Activated CD4-positive, alpha-beta T cell treated with anti-CD3 and anti-CD28 coated beads for 1 hour (primary cell): ENCODE measurements at places on chromosomes 2 and 18.
A peak's percentile ranks its signal among the peaks of the same experiment; 100 is the strongest.

GRCh38 chr2:95050385-95051300, 25.1 kb downstream of the MAL start:
- no peak for DNase-seq

DNA sequence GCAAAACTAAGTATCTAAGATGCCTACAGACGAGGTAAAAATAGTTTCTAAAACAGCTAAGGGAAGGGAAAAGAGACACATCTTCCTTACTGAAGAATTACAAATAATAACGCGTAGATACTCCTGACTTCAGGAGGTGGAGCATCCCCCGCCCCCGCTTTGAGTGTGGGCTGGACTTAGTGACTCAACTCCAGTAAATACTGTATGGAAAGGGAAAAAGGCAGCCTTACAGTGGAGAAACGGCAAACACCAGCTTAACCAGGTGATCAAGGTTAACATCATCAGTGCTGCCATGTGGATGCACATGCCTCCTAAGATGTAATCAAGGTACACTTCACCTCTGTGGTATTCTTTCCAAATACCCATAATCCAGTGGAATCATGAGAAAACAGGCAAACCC, 47.9 kb downstream of the HADHB start:
- DNase-seq, result no peak

DNA sequence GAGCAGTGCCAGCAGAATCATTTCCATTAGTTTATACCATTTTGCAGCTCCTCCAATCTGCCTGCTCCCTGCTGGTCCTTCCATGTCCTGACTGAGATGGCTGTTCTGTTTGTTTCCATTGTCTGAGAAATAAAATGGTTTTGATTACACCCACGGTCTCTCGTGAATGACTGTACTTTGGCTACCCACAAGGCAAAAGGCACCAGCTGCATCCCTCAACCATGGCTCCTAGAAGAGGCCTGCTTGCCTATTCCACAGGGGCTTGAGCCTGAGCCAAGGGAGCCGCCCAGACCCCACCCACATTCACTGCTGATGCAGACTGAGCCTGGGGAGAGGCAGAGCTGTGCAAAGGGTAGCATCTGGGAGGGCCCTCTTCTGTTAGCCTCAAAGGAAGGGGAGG, 31.2 kb downstream of the MARCHF4 start:
- no peak for DNase-seq

DNA sequence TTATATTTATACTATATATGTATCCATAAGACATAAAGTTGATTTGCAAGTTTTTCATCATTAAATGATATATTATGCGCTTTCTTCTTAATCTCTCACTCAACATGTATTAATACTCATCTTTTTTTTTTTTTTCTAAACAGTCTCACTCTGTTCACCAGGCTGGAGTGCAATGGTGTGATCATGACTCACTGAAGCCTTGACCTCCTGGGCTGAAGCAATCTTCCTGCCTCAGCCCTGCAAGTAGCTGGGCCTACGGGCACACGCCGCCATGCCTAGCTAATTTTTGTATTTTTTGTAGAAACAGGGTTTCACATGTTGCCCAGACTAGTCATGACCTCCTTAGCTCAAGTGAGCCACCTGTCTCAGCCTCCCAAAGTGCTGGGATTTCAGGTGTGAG, 51.4 kb upstream of the MAP4K3 start:
- DNase-seq, result no peak

GRCh38 chr2:36466135-36466534, 110.6 kb downstream of the CRIM1 start:
- DNase-seq, result no peak

DNA sequence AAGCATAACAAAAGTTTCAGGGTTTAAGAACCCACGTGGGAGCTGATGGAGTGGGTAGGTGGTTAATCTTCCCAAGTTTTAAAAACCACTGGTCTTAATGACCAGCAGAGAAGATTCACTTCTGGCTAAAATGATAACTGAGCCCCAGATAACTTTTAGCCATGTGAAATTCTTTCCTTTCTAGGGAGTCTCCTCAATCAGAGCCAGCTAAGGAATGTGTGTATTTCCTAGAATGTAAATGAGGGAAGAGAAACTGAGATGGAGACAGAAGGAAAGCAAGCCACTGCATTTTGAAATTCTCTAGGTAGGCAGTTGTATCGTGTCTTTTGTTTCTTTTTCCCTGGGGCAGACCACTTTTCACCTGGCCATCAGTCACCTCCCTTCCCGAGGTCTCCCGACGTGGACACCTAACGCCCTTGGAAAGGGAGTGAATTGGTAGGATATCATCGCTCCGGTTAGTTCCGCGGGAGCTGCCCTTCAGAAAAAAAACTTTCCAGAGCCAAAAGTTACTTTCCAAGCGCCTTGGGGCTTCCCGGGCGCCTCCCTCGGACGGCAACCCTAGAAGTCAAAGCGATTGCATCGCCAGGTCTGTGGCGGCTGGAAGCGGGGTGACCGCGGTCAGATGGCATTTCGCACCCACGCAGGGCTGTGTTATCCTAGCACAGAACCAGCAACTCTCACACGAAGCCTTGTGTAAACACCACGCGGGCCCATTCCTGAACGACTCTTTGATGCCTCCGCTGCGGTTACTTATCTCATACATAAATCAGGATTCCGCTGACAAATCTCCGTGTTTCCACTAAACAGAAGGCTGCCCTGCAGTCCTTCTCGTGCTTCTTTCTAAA, 1.3 kb downstream of the COLEC12 start:
- DNase-seq, result no peak

DNA sequence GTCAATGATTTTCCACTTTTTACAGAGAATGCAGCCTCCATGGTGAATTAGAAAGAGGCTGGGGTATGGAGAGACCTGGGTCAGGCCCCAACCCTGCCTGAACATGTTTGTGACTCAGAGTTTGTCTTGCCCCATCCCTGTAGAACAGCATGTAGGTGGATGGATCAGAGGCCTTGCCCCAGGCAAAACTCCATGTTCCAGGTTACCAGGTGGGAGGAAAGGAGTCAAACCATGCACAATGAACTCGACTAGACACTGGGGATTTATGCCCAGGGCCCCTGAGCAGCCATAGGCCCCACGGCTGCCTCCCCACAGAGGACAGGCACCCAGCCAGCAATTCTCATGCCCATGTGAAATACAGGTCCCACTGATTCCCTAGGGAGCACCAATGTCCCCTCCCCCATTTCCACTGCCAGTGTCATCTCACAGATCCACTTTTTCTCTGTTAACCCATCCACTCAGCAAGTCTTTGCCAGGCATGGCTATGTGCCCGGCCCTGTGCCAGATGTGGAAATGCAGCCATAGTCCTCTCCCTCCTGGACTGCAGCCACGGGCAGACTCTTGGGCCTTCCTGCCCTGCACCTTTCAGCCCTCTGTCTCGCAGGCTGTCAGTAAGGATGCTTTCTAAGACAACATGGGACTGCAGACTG, 737.8 kb upstream of the HS6ST1 start:
- no peak for DNase-seq

GRCh38 chr2:152648336-152648735, 68.9 kb downstream of the PRPF40A start:
- no peak for DNase-seq

- no peak for DNase-seq
These were observed 14.4 kb upstream of the IGFBP2 start for GRCh38 chr2:216618785-216619184.

- no peak for DNase-seq
These were observed 3.3 kb downstream of the TWSG1 start for GRCh38 chr18:9337873-9338272.

DNA sequence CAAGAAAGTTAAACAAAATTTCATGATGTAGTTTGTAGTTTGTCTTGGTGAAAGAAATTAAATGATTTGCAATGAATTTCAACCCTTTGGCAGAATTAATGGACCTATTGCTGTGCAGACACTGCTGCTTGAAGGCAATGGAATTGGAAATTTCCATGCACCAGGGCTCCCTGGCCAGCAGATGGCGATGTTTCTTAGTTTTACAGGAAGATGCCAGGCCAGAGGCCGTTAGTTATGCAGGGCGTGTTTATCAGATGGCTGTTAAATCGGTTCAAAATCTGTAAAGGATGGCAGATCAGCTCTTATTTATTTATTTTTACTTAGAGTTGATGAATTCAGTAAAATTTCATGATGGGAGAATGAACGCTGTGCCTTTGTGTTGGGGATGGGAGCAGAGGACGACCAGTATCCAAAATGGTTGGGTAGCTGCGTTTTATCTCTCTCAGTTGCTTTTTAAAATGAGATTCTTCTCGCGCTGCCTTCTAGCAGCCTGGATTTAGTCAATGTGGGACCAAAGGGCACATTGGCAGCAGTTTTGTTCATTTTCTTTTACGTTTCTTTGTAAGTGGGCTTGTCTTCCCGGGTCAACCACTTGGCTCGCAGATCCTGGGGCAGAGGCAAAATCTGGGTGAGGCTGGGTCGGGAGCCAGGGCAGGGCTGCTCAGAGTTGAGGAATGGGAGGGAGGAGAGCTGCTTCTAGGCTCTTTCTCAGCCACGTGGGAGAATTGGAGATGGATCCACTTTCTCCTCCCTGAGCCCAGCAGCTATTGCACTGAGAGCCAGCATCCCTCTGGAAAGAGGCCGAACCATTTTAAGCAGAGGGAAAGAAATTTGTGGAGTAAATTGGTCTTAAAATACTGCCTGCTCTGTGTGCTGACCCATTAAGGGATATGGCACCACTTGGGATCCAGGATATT, 344.0 kb downstream of the PIK3C3 start:
- peak; percentile 8 for DNase-seq

DNA sequence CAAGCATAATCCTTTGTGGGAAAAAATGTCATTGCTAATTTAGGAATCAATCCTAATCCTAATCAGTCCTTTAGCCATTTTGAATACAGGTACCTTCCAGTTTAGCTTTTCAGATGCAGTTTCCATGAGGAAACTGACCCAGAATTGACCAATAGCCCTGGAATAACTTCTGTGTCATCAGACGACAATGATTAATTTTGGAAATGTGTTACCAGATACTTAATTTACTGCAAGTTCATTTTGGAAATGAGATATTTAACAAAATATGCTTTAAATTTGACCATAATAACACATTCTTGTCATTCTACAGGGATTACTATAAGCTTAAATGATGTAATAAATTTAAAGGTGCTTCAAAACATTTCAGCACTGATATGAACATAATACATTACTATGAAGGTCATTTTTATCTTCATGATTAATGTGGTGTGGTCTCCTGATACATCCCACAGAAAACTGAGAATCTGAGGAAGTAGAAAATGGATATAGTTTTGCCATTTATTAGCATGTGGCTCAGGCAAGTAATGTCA, 129.8 kb upstream of the SH3BP4 start:
- no peak for DNase-seq

- no peak for DNase-seq
These were observed 123.4 kb downstream of the MTCL1 start for GRCh38 chr18:8828798-8829197.

GRCh38 chr2:217223222-217223930, 363.5 kb upstream of the TNP1 start:
- DNase-seq, result no peak

GRCh38 chr2:66888791-66889631, 454.1 kb downstream of the MEIS1 start:
- DNase-seq, result no peak

- DNase-seq, result no peak
These were observed 51.2 kb upstream of the CREB1 start for GRCh38 chr2:207478572-207478971.

DNA sequence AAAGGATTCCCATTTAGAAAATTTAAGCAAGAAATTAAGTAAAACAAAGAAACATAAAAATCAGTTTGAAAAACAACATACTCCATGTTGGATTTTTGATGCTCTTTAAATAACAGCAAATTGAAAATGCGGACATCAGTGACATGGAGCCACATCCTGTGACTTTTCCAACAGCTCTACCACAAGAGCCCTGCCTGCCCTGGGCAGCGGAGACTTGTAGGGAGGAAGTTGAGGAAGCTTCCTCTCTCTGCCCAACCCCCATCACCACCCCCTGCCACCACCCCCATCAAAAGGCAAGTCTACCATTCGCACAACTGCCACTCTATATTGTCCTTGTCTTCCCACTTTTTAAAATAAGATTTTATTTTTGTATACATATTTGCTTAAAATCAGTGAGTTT, 32.8 kb upstream of the DAPL1 start:
- no peak for DNase-seq

- peak; percentile 13 for DNase-seq
These were observed 180.4 kb downstream of the MBD5 start for GRCh38 chr2:148201075-148202004.

DNA sequence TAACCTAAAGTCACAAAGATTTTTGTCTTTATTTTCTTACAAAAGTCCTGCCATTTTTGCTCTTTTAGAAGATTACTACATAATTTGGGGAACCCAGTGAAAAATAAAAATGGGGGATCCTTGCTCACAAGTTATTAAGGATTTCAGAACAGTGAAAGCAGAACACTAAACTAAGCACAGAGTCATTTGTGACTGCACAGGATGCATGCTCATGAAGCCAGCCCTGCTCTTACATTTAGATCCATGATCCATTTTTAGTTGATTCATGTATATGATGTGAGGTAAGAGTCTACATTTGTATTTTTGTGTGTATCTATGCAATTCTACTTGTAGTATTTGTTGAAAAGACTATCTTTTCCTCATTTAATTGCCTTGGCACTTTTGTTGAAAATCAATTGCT, 21.8 kb downstream of the SP140L start:
- no peak for DNase-seq

DNA sequence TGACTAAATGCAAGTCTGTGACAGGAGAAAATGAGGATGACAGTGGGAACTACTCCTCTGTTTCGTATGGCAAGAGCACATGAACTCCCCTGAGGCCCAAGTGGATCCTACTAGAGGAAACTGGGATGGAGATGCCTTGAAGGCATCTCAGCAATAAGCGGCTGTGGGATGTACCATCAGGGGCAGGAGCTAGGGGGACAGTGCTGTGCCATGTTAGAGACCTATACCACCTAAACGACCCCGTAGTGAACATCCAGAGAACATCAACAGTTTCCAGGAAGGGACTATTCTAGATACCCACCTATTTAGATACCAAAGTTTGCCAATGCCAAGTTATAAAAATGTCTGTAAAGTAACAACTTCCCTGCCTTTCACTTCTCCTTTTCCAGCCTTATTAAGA, 860.8 kb upstream of the ACVR2A start:
- DNase-seq, result no peak

- no peak for DNase-seq
These were observed 59.9 kb downstream of the ADNP2 start for GRCh38 chr18:80168982-80169381.

DNA sequence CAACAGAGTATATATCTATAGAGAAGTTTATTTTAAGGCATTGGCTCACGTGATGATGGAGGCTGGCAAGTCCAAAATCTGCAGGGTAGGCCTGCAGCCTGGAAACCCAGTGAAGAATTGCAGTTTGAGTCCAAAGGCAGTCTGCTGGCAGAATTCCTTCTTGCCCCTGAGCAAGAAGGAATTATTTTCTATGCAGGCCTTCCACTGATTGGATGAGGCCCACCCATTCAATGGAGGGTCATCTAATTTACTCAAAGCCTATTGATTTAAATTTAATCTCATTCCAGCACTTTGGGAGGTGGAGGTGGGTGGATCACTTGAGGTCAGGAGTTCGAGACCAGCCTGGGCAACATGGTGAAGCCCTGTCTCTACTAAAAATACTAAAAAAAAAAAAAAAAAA, 30.4 kb upstream of the C18orf32 start:
- no peak for DNase-seq
